ENCODE measurements at places on chromosomes 1 and 21. TPM values are rescaled to one million over a fixed set of nuclear protein-coding genes. Genes with fewer than 3 reads are reported as not detected.

DNA sequence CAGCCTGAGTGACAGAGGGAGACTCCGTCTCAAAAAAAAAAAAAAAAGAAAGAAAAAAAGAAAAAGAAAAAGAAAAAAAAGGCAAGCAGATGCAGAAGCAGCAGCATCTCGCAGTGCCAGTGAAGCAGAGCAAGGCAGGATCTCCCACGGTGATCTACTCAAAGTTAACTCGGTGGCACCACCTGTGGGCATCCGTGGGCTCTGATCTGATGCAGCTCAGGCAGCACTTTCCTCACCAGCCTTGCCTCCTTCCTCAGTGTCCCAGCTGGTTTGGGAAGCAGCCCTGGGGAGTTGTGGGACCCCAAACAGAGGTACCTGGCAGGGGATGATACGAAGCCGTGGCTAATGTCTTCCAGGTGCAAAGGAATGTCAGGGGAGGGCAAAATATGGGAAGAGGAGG, 104.3 kb upstream of the KRTAP19-8 start:
- H3K36me3 ChIP-seq = no peaks in the 10 kb centered on the region
- H3K27me3 ChIP-seq = no peaks in the 10 kb centered on the region
- H3K4me3 ChIP-seq = no peak overlapping the region
- H3K27ac ChIP-seq = no peak overlapping the region

DNA sequence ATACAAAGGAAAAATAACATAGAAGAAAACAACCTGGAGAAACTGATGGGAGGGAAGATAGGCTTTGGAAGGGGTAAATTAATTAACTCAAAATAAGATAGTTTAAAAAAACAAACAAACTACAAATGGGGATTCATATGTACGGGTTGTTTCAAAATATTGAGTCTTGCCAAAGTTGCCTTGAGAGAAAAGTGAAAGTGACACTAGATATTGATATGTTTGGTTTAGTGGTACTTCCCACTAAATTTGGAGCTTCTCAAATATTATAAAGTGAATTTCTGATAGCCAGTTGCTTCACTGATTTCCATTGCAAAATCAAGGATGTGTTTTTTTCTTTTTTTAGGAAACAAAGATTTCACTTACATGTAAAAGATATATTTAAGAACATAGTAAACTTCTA, 149.5 kb upstream of the RUNX1 start:
- no peaks in the 10 kb centered on the region for H3K4me1 ChIP-seq
- no peak overlapping the region for H3K27ac ChIP-seq
- DNase-seq = no peak

DNA sequence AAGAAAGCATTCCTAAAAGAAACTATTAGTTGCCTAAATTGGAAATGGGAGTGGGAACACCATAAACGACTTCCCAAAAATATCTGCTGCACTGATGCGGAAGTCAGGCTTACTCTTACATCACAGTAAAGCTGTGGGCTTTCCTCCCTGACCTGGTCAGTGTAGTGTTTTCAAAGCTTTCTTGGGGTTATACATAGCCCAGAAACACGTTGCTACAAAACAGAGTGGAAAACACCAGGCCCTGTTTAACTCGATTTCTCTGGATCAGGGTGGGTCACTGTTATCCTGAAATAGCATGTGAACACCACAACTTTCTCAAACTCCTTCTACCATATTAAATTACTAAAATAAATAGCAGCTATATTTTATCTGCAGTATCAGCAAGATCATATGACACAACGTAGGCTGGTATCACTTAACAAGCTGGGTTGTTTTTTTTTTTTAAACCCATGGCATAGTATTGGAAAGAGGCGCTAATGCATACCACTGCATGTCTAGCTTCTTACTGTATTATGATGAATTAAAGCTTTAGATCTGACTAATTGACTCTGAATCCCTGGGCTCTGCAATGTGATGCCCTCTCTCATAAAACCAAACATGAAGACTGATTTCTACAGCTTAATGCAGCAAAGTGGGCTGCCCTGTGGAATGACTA, 184.6 kb downstream of the TGFB2 start:
- H3K27me3 ChIP-seq = no peaks in the 10 kb centered on the region
- H3K36me3 ChIP-seq = no peaks in the 10 kb centered on the region
- H3K4me1 ChIP-seq = no peaks in the 10 kb centered on the region
- no peak overlapping the region for H3K4me3 ChIP-seq

DNA sequence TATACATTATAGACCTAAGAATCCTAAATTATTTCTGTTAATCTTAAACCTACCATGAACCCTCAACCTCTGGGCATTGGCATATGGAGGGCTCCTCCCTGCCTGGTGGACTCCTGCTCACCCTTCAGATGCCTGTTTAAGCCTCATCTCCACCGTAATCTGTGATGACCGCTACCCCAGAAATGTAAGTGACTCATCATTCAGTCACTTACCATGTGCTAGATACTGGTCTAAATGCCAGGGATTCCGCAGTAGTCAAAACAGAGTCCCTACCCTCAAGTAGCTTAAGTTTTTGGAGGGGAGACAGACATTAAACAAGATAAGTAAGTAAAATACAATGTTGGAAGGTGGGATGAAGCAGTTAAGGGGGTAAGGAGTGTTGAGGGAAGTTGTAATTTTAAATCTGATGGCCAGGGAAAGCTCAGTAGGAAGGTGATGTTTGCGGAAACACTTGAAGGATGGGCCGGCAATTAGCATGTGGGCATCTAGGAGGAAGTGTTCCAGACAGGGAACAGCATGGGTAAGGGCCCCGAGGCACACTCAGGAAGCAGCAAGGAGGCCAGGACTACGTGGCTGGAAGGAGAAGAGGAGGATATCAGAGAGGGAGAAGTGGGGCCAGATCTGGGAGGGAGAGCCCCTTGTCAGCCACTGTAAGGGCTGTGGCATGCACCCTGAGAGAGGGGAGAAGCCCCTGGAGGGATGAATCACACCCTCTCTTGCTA, 141.7 kb upstream of the HOOK1 start:
- H3K36me3 ChIP-seq = no peaks in the 10 kb centered on the region
- no peak overlapping the region for H3K4me3 ChIP-seq
- no peak for DNase-seq

Gene MAP10
- 3.5 TPM for total RNA-seq

All from H1 (cell line).